ENCODE measurements at places on chromosomes 4 and X.

DNA sequence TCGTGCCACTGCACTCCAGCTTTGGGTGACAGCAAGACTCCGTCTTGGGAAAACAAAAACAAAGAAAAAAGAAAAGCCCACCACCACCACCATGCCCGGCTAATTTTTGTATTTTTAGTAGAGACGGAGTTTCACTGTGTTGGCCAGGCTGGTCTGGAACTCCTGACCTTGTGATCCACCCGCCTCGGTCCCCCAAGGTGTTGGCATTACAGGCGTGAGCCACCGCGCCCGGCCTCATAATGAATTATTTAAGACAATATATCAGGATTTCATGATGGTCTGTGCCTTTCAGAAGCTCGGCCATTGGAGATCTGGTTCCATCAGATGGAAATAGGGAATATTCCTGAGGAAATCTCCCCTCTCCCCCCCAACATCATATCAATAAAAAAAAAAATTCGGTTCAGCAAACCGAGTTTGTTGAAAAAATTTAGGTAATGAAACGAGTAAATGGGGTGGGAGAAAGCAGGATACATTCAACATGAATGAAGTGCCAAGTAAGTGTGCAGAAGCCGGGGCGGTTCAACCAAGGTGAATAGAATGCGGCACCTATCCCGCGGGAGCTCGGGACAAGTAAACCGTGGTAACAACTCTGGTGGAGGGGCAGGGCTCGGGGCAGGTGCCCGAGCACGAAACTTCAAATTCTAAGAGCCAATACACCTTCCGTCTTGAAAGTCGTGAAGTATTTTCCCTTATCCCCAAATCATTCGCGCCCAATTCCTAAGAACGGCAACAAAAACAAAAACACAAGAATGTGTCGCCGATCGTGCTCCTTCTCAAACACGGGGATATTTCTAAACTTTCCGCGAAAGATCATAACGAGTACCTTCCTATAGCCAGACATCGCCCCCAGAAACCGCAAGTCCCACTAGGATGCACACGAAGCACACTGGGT, 773 bp upstream of the TXLNG start:
- no peak for DNase-seq

GRCh38 chr4:74893171-74893570, 39.7 kb upstream of the PARM1 start:
- DNase-seq, result no peak

GRCh38 chr4:169975131-169975837, 50.9 kb downstream of the MFAP3L start:
- no peak for DNase-seq

DNA sequence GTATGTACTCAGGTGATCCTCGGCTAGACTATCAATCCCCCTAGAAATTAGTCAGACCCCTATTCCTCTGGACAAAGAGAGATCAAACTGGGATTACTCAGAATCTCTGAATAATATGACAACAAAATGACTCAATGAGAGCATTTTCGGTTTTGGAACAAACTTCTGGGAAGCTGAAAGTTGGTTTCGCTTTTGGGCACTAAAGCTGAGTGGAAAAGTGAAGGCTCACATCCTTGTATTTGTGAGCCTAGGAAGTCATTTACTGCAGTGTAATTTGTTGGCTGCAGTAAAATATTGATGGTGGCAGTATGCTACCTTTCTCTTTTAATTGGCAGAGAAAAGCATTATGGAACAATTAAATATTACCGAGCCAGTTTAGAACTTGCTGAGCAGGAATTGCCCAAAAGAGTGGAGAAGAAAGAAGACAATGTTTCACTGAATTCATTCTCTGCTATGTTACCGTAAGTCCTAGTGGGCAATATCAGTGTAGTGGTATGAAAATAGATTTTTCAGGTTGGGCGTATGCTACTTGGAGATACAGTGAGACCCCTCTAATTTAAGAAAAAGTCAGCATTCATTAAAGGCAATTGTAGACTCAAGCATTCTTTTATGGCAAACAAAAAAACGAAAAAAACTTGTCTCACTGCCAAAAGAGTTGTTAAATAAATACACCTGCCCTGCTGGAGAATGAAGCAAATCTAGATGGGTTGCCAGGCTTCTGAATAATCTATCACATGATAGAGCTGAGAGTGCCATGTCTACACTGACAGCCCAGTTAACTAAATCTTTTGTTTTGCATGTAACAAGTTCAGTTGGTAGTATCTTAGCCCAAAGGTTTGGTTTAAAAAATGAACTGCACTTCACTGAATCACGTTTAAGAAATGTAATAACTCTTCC, 69.6 kb downstream of the AGTR2 start:
- DNase-seq, result no peak

GRCh38 chr4:3644849-3645627, 112.8 kb upstream of the LRPAP1 start:
- DNase-seq, result no peak

GRCh38 chr4:125725957-125726525, 411.3 kb downstream of the FAT4 start:
- DNase-seq, result no peak

- no peak for DNase-seq
Observed at GRCh38 chrX:118694638-118695037, 32.8 kb upstream of the IL13RA1 start.

DNA sequence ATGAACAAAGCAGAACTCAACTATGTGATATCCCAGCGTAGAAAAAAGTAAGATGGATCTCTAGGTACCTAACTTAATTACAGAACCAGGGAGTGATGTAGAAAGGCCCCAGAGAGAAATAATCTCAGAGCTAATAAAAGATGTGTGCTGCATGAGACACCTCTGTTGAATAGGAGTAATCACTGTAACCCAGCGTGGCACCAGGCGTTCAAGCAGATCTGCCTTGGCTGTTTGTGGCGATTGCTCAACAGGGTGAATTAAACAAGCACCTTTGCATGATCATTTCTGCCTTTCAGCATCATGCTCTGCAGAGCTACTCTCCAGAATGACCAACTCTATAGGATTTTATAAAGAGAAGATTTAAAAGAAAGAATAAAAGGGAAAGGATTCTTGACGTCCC, 81.7 kb upstream of the KCNIP4 start:
- no peak for DNase-seq

DNA sequence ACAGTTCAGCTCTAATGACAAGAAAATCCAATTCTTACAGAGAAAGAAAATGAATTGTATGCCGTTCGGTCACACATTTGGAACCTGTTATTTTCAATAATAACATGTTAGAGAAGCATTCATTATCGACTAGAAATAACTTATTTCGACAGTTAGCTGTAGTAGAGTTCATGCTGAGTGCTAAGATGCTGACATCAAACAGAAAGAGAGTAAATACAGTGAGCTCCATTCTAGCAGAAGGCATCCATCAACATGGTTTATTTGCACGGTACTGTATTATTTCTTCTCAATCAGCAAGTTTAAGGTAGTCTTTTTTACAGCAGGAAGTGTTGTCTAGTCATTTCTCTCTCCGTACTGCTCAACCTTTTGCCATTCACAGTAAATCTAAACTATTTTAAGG, 732.1 kb downstream of the STIM2 start:
- DNase-seq, result no peak

- no peak for DNase-seq
Observed at GRCh38 chr4:24856586-24856985, 56.3 kb downstream of the CCDC149 start.

DNA sequence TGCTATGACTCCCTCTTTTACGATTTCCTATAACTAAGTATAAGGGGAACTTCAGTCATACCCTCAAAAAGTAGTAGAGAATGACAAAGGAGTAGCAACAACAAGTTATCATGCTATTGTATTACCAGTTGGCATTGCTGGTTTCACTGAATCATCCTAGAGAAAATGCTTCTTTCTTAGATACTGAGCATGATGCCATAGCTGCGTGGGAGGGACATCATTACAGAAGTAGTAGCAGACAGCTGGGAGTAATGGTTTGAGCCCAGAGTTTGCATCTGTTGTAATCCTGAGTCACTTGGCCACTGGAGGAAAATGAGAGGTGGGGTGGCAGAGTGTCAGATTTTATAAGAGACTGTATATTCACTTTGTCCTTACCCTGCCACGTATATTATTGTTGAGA, 38.6 kb downstream of the MTMR1 start:
- DNase-seq, result peak; percentile 78

GRCh38 chrX:140149761-140150160, 184.4 kb upstream of the CXorf66 start:
- no peak for DNase-seq

DNA sequence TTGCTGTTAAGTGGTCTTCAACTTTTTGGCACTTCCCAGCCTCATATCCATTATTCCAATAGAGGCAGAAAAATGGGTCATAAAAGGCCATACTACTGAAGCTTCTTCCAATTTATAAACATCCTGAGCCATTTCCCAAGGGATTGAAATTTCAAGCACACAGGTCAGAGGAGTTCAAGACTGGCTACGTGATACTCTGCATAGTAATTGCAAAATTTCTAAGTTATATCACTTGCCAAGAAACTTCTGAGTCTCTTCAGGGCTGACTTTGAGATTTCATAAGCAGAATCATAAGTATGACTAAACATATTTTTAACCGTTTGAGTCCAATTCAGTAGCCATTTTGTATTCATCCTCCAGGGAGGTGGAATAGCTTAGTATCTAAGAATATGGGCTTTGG, 75.6 kb upstream of the RXFP1 start:
- peak; percentile 77 for DNase-seq

DNA sequence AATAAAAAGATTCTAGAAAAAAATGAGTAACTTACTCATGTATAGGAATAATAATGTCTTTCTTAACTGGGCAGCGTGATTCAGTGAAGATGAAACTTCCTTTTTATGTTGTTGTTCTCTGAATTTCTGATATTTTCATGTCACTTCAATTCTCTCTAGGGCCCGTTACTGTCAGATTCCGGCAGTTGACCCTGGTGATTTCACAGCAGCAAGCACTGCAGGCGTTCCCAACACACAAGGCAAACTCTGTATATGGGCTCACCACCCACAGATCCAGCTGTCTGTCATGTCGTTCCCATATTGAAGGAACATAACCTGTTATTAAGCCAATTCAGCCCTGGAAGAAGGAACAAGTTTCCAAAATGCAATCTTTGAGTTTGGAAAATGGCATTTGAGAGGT, 288.3 kb upstream of the GALNTL6 start:
- DNase-seq, result no peak

GRCh38 chr4:105192910-105193309, 46.2 kb downstream of the TET2 start:
- DNase-seq, result no peak

DNA sequence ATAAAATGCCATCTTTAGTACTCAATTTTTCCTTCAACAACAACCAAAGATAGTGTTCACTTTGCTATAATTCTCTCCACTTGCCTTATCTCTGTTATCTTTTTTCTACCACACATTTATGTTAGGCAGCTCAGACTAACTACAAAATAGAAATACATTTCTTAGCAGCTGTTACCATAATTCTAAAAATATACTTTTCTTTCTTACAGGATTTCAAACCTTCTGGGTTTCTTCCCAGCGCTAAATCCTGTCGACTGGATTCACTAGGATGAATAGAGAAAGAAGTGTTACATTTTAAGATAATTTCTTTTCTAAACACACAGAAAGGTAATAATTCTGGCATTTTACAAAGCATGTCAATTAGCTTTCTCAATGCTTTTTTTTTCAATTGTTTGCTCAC, 105.5 kb upstream of the GK2 start:
- no peak for DNase-seq

- DNase-seq, result no peak
Observed at GRCh38 chr4:123788577-123788976, 392.0 kb downstream of the SPRY1 start.

DNA sequence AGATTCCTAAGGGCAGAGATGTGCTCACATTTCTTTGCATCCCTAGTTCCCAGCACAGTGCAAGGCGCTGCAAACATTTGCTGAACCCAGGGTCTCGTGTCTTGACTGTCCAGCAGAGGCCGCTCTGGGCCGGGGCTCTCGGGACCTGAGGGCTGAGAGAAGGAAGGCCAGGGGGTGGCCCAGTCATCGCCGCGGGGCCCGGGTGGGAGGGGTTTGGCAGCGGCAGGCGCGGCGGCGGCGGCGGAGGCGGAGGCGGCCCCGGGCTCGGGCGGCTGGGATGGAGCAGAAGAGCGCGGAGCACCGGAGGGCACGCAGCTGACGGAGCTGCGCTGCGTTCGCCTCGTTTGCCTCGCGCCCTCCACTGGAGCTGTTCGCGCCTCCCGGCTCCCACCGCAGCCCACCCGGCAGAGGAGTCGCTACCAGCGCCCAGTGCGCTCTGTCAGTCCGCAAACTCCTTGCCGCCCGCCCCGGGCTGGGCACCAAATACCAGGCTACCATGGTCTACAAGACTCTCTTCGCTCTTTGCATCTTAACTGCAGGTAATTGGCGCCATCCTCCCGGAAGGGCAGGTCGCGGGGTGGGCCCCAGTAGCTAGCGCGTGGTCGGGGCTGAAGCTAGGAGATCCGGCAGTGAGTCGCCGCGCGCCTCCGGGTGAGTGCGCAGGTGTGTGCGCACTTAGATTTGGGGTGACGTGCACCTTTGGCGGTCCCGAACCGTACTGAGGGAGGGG, at the start of gene PARM1:
TSS of gene PARM1 (plus strand) at position 285 of the 730 bp plus-strand sequence. CDS start at position 497, 212 bp downstream.
- DNase-seq, result peak; percentile 37

GRCh38 chr4:74874753-74875367, 58.1 kb upstream of the PARM1 start:
- DNase-seq, result peak; percentile 43

- DNase-seq, result no peak
Observed at GRCh38 chr4:163113921-163114713, 52.6 kb downstream of the NAF1 start.

DNA sequence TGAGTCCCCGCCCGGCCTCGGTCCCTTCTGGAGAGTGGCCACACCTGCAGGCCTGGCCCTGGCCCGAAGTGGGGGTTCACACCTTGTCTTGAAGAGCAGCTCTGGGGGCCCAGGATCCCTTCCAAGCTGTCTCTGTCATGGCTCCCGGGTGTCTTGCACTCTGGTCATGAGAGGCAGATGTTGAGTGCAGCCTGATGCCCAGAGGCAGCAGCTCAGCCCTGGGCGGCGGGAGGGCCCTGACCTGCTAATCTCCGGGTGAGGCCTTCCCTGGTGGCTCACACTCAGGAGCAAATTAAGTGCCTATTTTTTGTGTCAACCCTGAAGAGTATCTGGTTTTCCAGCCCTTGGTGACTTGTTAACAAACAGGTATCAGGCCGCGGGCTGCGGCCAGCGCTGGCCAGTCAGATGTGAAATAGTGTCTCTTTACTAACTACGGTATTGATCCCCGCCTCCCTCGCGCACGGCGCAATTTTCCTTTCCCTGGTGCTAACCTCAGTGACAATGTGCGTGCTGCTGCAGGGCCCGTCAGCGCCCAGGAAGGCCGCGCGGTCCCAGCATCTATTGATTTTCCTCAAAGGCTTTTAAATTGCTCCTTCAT, 24.2 kb downstream of the NKX1-1 start:
- no peak for DNase-seq

GRCh38 chr4:171928336-171928735, 115.1 kb downstream of the GALNTL6 start:
- peak; percentile 5 for DNase-seq

- no peak for DNase-seq
Observed at GRCh38 chr4:112002248-112002661, 143.0 kb upstream of the FAM241A start.

GRCh38 chr4:16253127-16253960, 27.1 kb upstream of the TAPT1 start:
- peak; percentile 70 for DNase-seq

Measured in NCI-H226 (cell line).